NCI-H510A (cell line): ENCODE measurements at places on chromosomes 11 and 22.

GRCh38 chr11:113468726-113469345 lies 6.4 kb downstream of the DRD2 start:
- no peak for DNase-seq

DNA sequence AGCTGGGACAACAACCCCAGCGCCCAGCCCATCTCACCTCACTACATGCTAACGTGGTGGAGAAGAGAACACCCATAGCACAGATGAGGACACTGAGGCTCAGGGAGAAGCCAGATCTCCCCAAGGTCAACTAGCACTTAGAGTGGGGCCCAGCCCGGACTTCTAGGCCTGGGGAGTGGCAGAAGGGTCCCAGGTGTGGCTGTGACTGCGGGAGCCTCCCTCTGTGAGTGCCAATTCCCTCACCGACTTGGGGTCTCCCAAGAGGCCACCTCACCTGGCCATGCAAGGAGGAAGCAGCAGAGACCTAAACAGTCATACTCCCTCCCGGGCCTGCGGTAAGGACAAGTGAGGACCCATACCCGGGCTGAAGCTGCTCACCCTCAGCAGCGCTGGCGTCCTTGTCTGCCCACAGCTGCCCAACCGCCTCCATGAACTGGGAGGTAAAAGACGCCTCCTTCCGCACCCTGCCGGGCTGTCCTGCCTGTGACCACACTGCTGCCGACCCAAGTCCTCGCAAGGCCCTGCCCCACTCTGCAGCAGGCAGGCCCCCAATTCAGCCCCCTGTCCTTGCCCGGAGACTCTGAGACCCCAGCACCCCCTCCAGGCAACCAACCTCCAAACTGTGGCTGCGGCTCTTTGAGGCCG lies 93.2 kb upstream of the RTL6 start:
- no peak for DNase-seq

GRCh38 chr11:95939091-95939490 lies 15.2 kb upstream of the MTMR2 start:
- DNase-seq = no peak

GRCh38 chr11:86212019-86212611 lies 32.4 kb upstream of the EED start:
- no peak for DNase-seq

DNA sequence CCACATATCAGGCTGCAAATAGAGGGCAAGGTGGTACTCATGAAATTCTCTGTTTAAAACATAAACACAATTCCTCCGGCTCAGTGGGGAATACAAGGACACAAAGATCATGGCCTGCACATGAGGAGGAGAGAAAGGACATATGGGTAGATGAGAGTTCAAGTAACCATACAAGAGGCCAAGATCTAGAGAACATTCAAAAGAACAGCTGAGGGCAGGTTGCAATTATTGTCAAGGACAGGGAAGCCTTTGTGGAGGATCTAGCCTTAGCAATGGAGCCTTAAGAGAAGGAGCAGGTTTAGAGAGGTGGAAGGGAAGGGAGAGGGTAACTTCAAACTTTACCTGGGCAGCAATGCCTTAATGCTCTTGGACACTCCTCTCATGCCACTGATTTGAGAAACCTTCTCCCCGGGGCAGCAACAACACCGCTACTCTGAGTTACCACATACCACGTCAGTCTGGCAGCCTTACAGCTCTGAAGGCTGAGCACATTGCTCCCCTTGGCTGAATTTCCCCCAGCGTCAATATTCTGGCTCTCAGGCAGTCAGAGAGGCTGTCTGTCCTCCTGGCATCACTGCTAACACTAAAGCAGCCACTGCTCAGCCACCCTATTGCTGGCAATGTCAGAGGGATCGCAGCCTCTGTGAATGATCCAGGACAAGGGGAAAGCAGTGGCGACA lies 55.5 kb downstream of the CLPB start:
- no peak for DNase-seq

- DNase-seq = no peak
These were observed 124.7 kb upstream of the BMAL1 start for GRCh38 chr11:13152736-13153541.

DNA sequence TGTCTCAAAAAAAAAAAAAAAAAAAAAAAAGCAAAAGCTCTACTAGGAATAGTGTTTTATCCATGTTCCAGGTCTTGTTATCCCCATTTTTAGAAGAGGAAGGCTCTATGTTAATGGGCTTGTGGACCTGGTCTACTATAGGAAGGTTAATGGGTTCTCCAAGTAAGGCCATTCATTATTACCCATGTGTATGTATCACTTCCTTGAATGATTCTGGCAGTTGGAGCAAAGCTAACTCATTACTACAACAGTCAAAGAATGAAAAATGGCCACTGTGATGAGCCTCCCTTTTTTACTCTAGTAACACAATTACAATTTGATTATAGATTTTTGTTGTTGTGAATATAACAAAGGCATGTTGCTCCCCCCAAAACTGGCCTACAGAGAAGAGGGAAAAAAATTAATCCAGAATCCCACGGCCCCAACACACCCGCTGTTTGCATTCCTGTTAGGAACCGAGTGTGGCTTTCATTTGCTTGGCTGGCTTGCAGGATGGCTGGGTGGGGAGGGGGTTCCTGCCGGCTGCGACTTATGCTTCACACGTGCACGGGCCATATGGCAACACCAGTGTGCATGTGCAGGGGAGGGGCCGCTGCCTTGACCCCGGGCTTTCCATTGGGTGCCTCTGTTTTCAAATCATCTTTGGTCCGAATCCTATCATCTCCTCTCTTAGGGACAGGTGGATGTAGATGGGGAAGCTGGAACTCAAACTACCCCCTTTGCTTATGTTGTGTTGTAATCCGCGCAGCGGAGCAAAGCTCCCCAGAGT lies 148.8 kb downstream of the HIPK3 start:
- DNase-seq = no peak

- DNase-seq = no peak
These were observed 279.4 kb upstream of the PDGFD start for GRCh38 chr11:104443387-104443786.

GRCh38 chr22:49321477-49322055 lies 506.1 kb downstream of the BRD1 start:
- no peak for DNase-seq

DNA sequence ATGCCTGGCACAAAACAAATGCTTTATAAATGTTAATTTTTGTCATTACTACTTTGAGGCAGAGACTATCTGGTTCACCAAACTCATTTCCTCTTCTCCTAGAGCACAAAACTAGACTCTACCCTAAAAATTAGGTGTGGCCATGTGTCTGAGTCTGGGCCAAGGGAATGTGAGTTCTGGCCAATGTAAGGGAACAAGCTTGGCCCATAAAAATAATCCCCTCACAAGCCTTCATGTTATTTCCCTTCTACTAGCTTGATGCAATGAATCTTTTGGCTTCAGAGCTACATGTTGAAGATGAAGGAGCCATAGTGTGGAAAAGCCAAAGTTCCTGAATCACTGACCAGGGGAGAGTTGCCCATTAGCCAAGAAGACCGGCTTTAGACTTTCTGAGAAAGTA lies 406.5 kb upstream of the CCDC90B start:
- no peak for DNase-seq

GRCh38 chr11:19816040-19816439 lies 103.4 kb downstream of the NAV2 start:
- no peak for DNase-seq

GRCh38 chr11:2273311-2273710 lies 2.9 kb upstream of the ASCL2 start:
- DNase-seq = no peak

DNA sequence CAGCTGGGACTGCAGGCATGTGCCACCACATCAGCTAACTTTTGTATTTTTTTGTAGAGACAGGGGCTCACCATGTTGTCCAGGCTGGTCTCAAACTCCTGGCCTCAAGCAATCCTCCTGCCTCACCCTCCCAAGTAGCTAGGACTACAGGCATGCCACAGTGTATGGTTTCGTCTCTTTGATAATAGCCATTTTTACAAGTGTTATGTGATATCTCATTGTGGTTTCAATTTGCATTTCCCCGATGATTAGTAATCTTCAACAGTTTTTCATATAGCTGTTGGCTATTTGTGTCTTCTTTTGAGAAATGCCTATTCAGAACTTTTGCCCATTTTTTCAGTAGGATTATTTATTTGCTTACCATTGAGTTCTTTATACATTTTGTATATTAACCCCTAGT lies 9.0 kb upstream of the MTMR3 start:
- DNase-seq = no peak
